ENCODE measurements at places on chromosomes 5 and 9.

GRCh38 chr5:106094839-106095238, 1575.9 kb downstream of the EFNA5 start:
- no peak for DNase-seq

- DNase-seq: no peak
These were observed 45.3 kb downstream of the FNIP1 start for GRCh38 chr5:131751506-131751905.

DNA sequence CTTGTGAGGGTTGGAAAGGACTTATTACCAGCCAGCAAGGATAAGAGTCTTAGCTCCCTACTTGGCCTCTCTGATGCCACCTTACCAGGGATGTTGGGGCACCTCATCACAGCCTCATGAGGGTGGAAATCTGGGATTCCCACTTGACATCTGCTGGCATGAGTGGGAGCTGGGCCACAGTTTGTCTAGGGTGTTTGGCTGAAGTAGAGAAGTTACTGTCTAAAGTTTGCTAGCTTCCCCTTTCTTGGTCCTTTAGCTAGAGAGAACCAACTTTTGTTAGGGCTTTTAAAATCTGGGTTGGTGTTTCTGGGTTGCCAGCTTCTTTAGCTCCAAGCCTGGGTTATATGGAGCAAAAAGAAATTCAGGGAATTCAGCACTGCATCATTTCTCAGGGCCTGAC, 57.5 kb upstream of the GNA14 start:
- no peak for DNase-seq

- no peak for DNase-seq
These were observed 7.1 kb downstream of the PRKAA1 start for GRCh38 chr5:40790947-40791593.

DNA sequence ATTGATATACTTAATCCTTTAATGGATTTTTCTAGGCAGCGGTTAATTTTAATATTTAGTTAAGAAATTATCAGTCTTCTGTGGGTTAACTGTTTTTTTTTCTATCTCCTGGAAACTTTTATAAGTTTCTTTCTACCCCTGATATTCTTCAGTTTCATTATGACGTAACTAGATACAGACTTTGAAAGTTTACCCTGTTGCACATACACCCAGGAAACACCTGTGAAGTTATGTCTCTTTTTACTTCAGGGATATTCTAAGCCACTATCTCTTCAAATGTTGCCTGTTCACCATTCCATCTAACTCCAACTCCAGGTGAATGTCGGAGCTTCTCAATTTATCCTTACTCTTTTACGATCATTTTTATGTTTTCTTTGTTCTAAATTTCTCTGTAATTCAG, 329.0 kb downstream of the ICE1 start:
- no peak for DNase-seq

- DNase-seq: peak; percentile 19
These were observed 48.2 kb downstream of the KIF2A start for GRCh38 chr5:62354028-62354874.

GRCh38 chr5:35182486-35182885, 47.8 kb downstream of the PRLR start:
- DNase-seq: no peak

GRCh38 chr5:171801839-171802238, 16.2 kb downstream of the SMIM23 start:
- no peak for DNase-seq

- no peak for DNase-seq
These were observed 205.8 kb upstream of the IER5L start for GRCh38 chr9:129383561-129384490.

DNA sequence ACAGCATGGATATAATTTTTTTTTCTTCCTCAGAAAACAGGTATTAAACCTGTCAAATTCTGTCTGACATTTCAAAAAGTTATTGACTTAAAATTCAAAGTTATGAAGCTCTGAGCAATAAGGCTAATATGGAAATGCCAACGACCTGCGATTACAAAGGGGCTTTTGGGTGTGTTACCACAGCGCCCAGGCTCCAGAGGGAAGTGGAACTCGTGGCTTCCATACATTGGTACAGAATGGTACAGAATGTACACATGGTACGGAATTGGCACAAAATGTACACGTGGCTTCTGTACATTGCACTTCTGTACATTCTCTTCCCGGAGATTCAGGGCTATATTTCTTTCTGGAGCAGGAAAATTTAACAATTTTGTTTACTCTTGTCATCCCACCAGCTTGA, 225.1 kb upstream of the TBCA start:
- no peak for DNase-seq

DNA sequence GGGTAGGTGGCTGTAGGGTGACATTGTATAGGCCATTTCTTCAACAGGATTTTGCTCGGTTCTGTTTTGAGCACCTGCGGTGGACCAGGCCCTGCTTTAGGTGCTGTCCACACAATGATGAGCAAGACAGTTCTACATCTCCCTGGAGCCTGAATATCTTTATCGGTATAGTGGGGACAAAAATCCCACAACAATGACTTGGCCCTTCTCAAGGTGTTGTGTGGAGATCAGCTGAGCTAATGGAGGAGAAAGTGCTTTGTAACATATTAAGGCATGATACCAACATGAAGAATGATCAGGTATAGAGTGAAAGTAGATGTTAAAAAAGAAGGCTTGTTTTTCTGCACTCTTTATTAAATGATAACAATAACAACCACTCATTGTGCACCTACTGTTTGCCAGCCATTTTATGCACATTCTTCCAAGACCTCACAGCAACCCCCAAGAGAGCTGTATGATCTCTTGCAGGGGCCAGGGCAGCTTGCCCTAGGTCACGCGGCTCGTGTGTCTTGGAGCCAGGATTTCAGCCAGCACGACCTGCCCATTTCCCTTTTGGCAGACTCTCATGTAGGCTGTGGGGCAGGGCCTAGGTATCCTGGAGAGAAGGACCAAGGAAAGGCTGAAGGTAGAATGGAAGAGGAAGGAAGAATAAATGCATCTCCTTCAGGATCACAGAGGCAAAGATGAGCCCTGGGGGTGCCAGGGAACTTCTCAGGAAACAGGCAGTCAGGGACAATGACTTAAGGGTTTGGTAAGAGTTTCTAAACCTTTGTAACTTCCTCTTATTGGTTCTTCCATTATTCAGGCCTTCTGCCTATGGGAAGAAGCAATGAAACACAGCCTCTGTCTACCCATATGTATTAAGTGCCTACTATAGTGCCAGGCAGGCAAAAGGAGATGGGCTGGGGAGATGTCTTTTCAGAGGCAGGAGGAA, 50.0 kb upstream of the PPARGC1B start:
- no peak for DNase-seq

GRCh38 chr5:43608406-43608805, 5.4 kb downstream of the NNT start:
- no peak for DNase-seq

- no peak for DNase-seq
These were observed 269.4 kb upstream of the MVB12B start for GRCh38 chr9:126057121-126057825.

- DNase-seq: no peak
These were observed 12.5 kb upstream of the FCN2 start for GRCh38 chr9:134867917-134868750.
